Activated T-cell treated with anti-CD3 and anti-CD28 coated beads, Interleukin-2, amount 50 U/mL, for 48 hours (primary cell): ENCODE measurements at places on chromosomes 6 and 20.
A peak's percentile ranks its signal among the peaks of the same experiment; 100 is the strongest.

DNA sequence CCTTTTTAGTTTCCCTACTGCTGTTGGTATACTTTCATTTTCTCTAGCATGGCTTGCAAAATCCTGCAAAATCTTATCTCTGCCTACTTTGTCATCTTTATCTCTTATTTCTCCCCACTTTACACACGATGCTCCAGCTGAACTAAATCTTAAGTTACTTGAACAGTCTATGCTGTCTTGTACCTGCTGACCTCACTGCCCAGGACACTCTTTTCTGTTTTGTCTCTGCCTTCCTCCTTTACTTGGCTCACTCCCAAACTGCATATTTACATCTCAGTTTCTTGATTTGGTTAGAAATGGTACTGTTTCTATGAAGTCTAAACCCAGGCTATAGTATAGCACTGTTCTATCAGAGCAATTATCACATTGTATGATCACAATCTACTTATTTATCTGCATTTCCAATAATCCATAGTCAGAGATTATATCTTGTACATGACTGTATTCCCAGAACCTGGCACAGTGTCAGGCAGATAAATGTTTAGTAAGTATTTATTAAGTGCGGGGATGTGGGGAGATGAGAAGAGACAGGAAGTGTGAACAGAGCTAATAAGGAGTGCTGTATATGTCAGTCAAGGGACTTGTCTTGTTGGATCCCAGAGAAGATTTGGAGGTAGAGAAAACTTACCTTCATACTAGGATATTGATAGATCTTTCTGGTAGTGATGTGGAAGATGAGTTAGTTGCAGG, 57.6 kb downstream of the ADGRG6 start:
- no peak for DNase-seq

DNA sequence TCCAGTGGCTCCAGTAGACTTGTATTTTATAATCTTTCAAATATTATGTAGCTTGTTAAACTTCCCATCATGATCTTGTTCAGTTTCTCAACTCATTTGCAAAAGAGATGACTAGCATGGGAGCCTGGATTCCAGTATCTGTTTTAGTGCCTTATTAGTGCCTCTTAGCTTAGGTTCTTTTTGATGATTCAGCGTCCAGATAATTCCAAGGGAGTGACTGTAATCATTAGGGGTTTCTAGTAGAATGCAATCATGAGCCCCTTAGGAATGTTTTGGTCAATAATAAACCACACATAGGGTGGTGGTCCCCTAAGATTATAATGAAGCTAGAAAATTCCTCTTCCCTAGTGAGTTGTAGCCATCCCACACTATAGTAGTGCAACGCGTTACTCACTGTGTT, 7.0 kb downstream of the CD2AP start:
- no peak for DNase-seq

- DNase-seq: peak; percentile 88
These were observed at the start of gene MRPS18A for GRCh38 chr6:43687437-43688347. TSS of gene MRPS18A (minus strand) at chr6:43687791. CDS start at chr6:43687779, 12 bp downstream.

- no peak for DNase-seq
These were observed 269.8 kb downstream of the FARS2 start for GRCh38 chr6:5531161-5531560.

- peak; percentile 34 for DNase-seq
These were observed 24.1 kb downstream of the FASTKD5 start for GRCh38 chr20:3135507-3136070.

DNA sequence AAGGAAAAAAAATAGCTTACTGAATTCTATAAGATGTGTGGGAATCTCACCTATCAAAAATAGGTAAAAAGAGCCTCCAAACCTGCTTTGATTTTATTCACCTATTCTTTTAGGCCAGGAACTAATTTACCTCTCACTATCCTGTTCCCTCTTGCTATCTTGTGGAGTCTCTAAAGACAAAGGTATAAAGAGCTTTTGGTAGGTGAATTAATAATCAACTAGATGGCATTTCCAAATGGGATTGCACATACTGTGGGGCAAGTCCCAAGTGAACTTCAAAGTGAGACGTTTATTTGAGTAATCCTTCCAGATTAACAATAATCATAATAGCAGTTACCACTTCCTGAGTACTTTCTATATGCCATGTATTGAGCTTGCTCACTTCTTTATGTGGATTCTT, 2.8 kb downstream of the FAM8A1 start:
- DNase-seq: no peak

GRCh38 chr6:5507131-5507681, 245.9 kb downstream of the FARS2 start:
- DNase-seq: no peak

DNA sequence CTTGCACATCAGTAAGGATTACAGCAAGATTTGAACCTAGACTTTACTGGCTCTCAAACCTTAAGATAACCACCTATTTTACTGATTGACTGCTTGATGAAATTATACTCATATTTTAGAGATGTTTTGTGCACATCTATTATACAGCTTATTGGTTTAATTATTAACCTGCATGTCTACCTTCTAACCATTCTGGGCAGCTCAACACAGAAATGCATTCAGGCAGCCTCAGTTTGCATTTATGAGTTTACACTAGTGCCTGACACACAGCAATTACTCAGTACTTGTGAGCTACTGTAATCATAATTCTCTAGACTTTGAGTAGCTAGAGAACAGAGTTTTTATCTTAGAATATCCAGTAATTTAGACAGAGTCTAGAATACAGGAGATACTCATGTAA, 273.9 kb upstream of the THEMIS start:
- DNase-seq: no peak

- DNase-seq: no peak
These were observed 3.1 kb upstream of the MAP3K5 start for GRCh38 chr6:136795386-136795785.

DNA sequence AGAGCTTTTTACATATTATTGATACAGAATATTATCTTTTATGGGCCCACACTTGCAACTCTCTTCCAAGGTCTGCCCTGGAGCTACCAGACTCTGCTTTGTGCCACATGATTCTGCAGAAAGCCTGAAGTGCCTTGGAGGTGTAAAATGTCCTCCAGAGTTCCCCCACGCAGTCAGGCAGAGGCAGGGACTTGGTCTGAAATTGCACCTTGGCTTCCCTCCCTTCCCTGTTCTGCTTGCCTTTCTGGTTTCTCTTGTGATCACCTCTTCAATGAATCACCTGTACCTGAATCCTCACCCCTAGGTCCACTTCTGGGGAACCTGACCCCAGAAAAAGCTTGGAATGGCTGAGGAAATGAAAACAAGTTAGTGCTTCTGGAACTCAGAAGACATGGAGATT, 43.0 kb upstream of the TGM2 start:
- no peak for DNase-seq
